Thoracic aorta (tissue), 2 donors: ENCODE measurements at places on chromosomes 4 and X. TPM values are rescaled to one million over a fixed set of nuclear protein-coding genes. Genes with fewer than 3 reads are reported as not detected.

GRCh38 chrX:129634541-129634940 is 20.2 kb downstream of the APLN start:
- DNase-seq: no peak
- no peaks in the 10 kb centered on the region for H3K36me3 ChIP-seq
- H3K27ac ChIP-seq: no peak overlapping the region
- no peaks in the 10 kb centered on the region for H3K27me3 ChIP-seq

DNA sequence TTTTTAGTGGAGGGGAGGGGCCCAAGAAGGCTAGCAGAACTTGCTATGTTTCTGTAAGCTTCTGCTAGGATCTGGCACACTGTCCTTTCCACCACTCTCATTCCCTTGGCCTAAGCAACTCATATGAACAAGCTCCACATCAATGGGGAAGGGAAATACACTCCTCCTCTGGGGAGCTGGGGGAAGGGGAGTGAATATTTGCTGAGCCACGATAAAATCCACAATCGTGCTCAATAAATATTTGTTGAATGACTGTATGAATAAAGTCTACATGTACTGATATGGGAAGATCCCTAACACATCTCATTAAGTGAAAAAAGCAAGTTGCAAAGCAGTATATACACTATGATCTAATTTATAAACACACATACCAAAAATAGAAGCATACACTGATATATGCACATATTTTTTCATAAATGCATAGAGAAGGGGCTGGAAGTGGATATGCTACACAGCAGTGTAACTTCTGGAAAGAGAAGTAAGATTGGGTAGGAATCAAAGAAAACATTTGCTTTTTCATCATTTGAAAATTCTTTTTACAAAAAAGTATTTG is 95.8 kb upstream of the EFHC2 start:
- H3K36me3 ChIP-seq: no peaks in the 10 kb centered on the region
- H3K27ac ChIP-seq: no peak overlapping the region
- no peaks in the 10 kb centered on the region for H3K27me3 ChIP-seq
- no peak overlapping the region for H3K4me3 ChIP-seq
- H3K4me1 ChIP-seq: no peaks in the 10 kb centered on the region

MAP9 gene
- 22.5 TPM for total RNA-seq

GRCh38 chr4:183411291-183411861 is 33.1 kb upstream of the CDKN2AIP start:
- H3K27ac ChIP-seq: no peak overlapping the region
- no peak overlapping the region for H3K4me3 ChIP-seq
- no peaks in the 10 kb centered on the region for H3K27me3 ChIP-seq
- no peaks in the 10 kb centered on the region for H3K4me1 ChIP-seq
- H3K36me3 ChIP-seq: no peaks in the 10 kb centered on the region

- no peaks in the 10 kb centered on the region for H3K27me3 ChIP-seq
- no peak overlapping the region for H3K27ac ChIP-seq
- no peaks in the 10 kb centered on the region for H3K36me3 ChIP-seq
- H3K4me1 ChIP-seq: no peaks in the 10 kb centered on the region
- DNase-seq: no peak
Observed at GRCh38 chrX:130726661-130727060, 176.3 kb downstream of the ENOX2 start.

- no peaks in the 10 kb centered on the region for H3K36me3 ChIP-seq
- no peak for DNase-seq
- H3K4me3 ChIP-seq: no peak overlapping the region
- H3K4me1 ChIP-seq: peaks cover 19% of the 10 kb centered on the region
- H3K27me3 ChIP-seq: no peaks in the 10 kb centered on the region
Observed at GRCh38 chr4:24559889-24560288, 24.5 kb downstream of the DHX15 start.

DNA sequence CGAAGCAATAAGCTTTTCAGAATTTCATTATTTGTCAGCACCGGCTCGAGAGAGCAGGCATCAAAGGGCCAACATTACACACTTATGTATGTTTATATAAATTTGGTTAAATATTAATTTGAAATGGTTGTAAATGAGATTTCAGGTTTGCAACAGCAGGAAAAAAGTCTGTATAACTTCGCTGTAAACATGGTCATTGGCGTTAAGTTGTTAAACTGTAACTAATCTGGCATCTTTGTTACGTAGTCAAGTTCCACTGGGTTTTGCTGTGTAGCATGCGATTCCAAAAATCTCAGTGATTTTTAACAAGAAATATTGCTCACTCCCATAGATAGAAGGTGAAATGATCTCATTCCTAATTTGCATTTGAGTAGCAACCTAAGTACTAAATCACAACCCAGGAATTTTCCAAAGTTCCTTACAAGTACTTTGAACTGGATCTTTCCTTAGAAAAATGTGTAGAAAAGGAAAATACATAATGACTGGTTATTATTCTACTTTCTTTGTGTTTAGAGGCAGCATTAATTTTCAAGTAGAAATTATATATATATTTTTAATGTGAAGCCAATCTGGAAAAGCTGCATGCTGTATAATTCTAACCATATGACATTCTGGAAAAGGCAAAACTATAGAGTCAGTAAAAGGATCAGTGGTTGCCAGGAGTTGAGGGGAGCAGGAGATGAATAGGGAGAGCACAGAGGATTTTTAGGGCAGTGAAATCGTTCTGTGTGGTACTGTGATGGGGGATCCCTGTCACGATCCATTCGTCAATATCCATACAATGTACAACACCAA is 222.1 kb downstream of the CBR4 start:
- DNase-seq: no peak
- peaks cover 4% of the 10 kb centered on the region for H3K4me1 ChIP-seq
- H3K36me3 ChIP-seq: no peaks in the 10 kb centered on the region
- H3K27me3 ChIP-seq: no peaks in the 10 kb centered on the region

DNA sequence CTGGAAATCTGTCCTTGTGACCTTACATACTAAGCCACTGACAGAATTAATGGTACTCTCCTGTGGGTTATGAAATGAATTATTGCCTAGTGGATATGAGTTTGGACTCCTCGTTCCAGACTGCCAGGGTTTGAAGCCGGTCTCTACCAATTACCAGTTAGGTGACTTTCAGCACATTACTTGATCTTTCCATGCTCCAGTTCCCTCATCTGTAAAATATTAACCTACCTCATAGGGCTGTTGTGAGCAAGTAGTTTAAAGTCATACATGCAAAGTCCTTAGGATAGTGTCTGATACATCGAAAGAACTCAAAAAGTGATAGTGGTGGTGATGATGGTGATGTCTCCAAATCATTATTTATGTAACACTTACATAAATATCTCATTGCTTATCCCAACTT is 373.5 kb upstream of the ARX start:
- H3K27me3 ChIP-seq: no peaks in the 10 kb centered on the region
- DNase-seq: no peak
- no peak overlapping the region for H3K27ac ChIP-seq
- H3K4me1 ChIP-seq: no peaks in the 10 kb centered on the region
- no peak overlapping the region for H3K4me3 ChIP-seq

SOWAHB gene
- total RNA-seq: not detected

HEPH gene
- 95.7 TPM for total RNA-seq
